ELF-1 (cell line): ENCODE measurements at places on chromosomes 12 and 14.

- no peak for DNase-seq
These were observed 505.1 kb downstream of the FOXG1 start for GRCh38 chr14:29271669-29272068.

- no peak for DNase-seq
These were observed 63.6 kb upstream of the BCL2L14 start for GRCh38 chr12:12007001-12007712.

- no peak for DNase-seq
These were observed 311.9 kb downstream of the CEP128 start for GRCh38 chr14:80629606-80630005.

DNA sequence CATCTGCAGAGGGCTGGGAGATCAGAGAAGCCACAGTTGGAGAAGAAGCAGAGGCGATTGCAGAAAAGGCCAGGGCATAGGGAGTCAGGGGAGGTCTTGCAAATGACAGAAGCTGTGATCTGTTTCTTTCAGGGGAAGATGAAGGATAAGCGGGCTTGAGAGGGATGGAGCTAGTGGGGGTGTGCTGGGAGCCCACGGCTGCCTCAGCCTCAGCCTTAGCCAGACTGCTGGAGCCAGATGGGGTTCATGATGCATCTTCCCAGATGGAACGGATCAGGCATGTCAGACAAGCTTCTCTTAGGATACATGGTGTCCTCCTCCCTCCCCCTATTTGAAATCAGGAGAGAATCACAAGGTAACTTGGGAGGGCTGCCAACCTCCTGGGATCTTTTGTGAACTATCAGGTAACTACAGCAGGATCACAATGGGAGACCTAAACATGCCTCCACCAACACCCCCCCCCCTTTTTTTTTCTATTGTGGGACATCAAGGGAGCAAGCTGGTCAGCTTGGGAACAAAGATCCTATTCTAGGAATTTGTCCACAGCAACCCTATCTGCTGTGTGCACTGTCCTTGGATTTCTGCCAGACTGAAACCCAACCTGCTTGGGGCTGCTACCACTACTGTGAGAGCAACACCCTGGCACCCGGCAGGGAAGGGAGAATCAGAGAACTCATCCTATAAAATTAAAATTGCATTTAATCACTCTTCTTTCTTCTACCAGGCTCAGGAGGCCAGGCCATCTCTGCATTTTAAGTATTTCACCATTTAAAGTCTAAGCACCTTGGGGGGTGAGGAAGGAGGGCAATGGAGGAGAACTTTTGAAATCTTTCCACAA, 10.7 kb upstream of the ATP2A2 start:
- DNase-seq, result peak; percentile 42

- DNase-seq, result no peak
These were observed 45.8 kb downstream of the HSD17B6 start for GRCh38 chr12:56808954-56809353.

- DNase-seq, result no peak
These were observed 211.2 kb upstream of the AVPR1A start for GRCh38 chr12:63362166-63362565.
